ENCODE measurements at places on chromosomes 2 and 18. TPM values are rescaled to one million over a fixed set of nuclear protein-coding genes. Genes with fewer than 3 reads are reported as not detected.

GRCh38 chr2:185433824-185434223, 304.8 kb upstream of the FSIP2 start:
- DNase-seq = no peak

GRCh38 chr2:4979111-4979510, 713.1 kb upstream of the SOX11 start:
- DNase-seq = no peak

Gene NTSR2
- total RNA-seq = 0.19 TPM

DNA sequence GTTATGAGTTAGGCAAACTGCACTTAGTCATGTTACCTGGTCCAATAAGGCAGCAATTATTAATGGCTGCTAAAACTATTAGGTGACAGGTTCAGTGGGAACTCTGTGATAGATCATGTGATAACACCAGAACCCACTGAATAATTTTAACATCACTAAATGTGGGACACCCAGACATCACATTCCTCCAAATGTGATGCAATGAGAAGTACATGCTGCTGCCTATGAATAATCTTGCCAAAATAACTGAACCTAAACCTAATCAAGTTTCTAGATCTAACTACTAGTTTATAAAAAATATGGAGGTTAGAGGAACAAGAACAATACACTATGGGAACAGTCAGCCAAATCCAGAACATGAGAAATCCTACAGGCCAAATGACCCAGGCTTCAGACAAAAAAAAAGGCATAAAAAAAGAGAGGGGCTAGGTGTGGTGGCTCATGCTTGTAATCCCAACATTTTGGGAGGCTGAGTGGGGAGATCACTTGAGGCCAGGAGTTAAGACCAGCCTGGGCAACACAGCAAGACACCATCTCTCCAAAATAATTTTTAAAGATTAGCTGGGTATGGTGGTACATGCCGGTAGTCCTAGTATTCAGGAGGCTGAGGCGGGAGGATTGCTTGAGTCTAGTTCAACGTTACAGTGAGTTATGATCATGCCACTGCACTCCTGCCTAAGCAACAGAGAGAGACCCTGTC, 7.0 kb upstream of the ACTR2 start:
- DNase-seq = no peak

GRCh38 chr2:236538242-236538641, 31.4 kb upstream of the ACKR3 start:
- DNase-seq = no peak

DNA sequence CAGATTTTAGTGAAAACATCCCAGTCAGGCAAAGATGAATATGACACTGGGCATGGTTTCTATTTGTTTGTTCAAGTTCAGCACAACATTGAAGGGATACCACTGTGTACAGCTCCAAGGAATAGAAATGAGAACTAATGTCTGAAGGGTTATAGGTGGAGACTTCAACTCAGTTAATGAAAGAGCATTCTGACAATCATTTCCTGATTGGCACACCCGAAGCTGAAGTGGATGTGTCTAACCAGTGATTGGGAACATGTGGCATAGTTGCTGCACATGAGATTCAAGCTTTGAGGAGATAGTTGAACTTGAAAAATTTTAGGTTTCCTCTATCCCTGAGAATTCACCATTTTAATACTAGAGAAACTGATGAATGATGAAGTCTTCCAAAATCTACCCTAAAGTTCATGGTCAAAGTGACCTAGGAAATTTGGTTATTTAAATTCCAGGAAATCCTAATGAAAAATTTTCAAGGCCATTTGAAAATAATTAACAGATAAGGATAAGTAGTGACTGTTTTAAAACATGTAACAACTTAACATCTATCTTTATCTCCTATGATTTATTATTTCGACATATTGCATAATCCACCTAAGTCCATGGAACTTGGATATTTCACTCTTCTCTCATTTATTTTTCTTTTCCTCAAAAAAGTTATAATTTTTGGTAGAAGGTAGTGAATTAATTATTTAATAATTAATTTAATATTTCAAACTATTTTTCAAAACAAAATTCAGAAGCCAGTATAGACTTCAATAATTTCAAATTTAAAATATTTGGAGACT, 38.0 kb downstream of the SLC9A4 start:
- no peak for DNase-seq

All from Right ventricle myocardium superior (tissue), 1 donor.